ENCODE measurements at places on chromosomes 4 and X.

GRCh38 chrX:16215660-16216059 is 48.4 kb downstream of the MAGEB17 start:
- no peak for DNase-seq

DNA sequence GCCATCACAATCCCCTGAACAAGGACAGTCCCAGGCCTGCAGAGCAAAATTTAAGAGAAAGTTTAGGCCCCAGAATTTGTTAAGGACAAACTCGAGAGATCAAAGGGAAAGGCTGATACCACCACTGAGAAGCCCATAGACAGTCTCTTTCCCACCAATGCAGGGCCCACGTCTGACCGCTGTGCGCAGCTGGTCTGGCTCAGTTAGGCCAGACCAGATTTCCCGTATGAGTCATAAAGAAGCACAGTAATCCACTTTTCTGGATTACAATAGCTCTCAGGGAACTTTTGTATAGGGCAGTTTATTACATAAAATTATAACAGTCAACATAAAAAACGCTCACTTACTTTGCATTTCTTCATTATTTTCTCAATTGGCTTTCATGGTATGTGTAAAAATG is 259.5 kb downstream of the RCHY1 start:
- no peak for DNase-seq

- DNase-seq, result no peak
Measured at GRCh38 chr4:18803781-18804180, 782.2 kb upstream of the LCORL start.

GRCh38 chr4:185654965-185655554 is 119.8 kb upstream of the PDLIM3 start:
- no peak for DNase-seq

DNA sequence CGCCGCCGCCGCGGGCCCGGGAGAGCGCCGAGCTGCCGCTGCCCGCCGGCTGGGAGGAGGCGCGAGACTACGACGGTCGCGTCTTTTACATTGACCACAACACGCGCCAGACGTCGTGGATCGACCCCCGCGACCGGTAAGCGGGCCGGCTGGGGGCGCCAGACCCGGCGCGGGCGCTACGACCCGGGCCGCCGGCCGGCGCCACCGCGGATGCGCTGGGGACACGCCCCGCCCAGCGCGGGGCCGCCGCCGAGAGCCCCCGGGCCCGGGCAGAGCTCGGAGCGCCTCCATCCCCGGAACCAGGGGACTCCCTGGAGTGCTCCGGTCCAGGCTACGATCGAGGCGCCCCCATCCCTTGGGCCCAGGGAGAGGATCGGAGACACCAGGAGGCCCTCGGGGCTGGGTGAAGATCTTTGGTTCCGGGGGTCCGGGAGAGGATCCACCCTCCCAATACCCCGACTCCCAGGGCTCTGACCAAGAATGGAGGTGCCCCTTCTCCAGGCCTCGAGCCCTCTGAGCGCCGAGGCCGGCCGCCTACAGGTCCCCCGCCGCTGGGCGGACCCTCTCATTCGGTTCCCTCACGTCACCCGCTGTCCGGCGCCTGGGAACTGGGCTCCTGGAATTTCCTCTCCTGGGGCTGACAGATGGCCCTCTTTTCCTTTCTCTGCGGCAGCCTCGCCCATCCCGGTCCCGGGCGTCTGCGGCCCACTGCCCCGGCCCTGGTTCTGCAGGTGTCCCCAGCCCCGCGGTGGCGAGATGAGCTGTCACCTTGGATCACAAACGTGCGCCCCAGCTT is 48.8 kb downstream of the CLDN34 start:
- DNase-seq, result no peak

GRCh38 chr4:111510535-111510934 is 634.7 kb upstream of the FAM241A start:
- DNase-seq, result no peak

GRCh38 chr4:6299875-6300274 is 30.2 kb downstream of the WFS1 start:
- DNase-seq, result no peak

- no peak for DNase-seq
Measured at GRCh38 chrX:123603491-123603890, 129.4 kb downstream of the THOC2 start.

- DNase-seq, result no peak
Measured at GRCh38 chr4:27000820-27001219, 140.2 kb downstream of the STIM2 start.
